GM23338 (cell line): ENCODE measurements at places on chromosomes 13 and 19. TPM values are rescaled to one million over a fixed set of nuclear protein-coding genes. Genes with fewer than 3 reads are reported as not detected.

DNA sequence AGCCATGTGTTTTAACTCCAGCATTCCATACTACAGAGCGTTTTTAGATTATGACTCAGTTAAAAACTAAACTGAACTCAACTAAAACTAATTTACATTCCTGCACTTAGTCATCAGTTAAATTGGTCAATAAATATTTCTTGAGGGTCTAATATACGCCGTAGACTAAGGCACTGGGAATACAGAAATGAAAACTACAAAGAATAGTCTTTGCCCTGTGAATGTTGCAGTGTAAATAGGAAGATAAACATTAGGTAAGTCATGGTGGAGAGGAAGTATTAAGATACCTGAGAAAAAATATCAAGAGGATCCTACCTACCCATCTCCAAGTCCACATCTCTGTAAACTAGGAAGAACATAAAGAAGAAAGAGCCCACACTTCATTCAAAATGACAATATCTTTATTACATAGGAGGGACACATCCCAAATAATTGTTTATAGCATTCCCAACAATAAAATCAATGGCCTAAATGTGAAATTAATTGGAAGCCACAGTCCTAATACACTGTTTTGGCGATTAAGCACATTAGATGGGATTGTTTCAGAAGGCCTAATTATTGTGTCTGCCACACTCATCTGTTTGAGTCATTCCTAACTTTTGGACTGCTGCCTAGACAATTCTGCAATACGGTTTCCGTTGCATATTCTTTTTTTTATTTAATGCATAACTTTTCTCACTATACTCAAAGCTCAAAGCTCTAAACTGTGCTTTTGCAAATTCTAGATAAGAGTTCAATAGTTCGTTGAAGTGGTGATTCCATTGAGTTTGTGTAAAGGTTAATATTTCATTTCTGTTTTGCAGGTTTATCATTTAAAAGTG is 52.9 kb downstream of the MBNL2 start:
- no peak overlapping the region for H3K27ac ChIP-seq
- H3K4me1 ChIP-seq: no peaks in the 10 kb centered on the region
- no peaks in the 10 kb centered on the region for H3K27me3 ChIP-seq
- H3K36me3 ChIP-seq: no peaks in the 10 kb centered on the region
- H3K4me3 ChIP-seq: no peak overlapping the region

The C5AR2 gene
- 0.28 TPM in 1 of 2 replicates, not detected in the other for total RNA-seq

DNA sequence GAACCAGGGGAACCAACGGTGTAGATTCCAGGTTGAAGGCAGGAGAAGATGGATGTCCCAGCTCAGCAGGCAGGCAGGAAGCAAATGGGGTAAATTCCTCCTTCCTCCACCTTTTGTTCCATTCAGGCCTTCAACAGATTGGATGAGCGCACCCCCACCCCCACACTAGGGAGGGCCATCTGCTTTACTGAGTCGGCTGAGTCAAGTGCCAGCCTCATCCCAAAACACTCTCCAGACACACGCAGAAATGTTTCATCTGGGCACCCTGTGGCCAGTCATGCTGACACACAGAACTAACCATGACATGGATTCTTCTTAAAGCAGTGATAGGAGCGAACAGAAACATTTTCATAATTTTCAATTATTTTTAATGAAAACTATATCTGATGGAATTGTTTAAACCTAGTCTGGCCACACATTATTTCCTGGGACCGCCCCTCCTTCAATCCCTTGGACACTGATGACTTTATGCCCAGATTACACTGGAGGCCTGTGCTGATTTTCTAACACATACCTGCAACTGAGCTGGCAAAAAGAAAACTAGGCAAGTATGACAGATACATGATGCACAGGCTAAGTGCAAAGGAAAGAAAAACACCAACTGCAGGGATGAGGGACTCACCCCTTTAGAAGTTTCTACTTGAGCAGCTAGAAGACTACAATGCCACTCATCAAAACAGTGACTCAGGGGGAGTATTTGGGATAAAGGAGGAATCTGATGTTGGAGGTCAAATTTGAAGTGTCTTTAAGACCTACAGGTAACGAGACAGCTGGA is 154.2 kb downstream of the TNFRSF19 start:
- H3K27ac ChIP-seq: no peak overlapping the region
- H3K36me3 ChIP-seq: no peaks in the 10 kb centered on the region
- DNase-seq: peak; percentile 21
- no peaks in the 10 kb centered on the region for H3K27me3 ChIP-seq
- peaks cover 7% of the 10 kb centered on the region; the same call in 1 of the 2 replicates for H3K4me1 ChIP-seq

GRCh38 chr13:73593199-73593765 is 534.5 kb downstream of the KLF5 start:
- no peak overlapping the region for H3K27ac ChIP-seq
- H3K4me1 ChIP-seq: no peaks in the 10 kb centered on the region
- H3K4me3 ChIP-seq: no peak overlapping the region
- H3K36me3 ChIP-seq: no peaks in the 10 kb centered on the region

- no peaks in the 10 kb centered on the region for H3K27me3 ChIP-seq
- DNase-seq: no peak
- H3K27ac ChIP-seq: no peak overlapping the region
- no peaks in the 10 kb centered on the region for H3K4me1 ChIP-seq
- H3K36me3 ChIP-seq: no peaks in the 10 kb centered on the region
- H3K4me3 ChIP-seq: no peak overlapping the region
Measured at GRCh38 chr19:3768015-3768747, 3.8 kb downstream of the RAX2 start.

DNA sequence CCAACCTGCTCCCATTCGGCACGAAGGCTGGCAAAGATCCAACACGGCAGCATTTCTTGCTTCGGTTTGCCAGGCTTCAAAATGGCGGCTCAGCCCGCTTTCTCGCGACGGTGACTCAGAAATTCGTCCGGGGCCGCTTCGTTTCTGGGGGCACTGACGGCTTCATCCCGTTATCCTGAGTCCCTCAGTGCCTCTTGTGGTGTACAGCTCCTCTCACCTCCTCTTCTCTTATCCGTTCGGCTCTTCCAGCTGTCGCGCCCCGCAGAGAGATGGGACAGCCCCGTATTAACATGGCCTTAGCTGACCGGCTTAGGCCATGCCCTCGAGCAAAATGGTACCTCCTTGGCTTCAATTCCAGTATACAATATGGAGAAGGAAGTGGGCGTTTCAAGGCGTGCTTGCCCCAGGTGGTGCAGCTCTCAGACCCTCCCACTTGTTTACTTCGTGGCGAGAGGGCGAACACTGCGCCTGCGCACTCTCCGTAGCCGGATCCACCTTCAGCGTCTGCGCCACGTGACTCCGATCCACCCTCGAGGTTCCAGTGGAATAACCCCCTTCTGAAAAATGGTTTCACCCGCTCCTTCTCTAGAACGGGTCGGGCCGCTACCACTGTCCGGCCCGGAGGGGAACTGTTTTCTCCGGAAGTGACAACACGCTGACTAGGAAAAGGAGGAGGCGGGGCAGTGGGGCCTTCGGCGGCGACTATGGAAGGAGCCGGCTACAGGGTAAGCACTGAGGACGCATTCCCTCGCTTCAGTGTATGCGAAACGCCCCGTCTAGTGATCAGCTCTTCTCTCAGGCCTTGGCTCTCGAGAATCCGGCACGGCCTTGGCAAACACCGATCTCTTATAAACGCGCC is at the start of the genes AKT1S1 and TBC1D17:
Gene AKT1S1, minus strand, starts transcription at position 336 of the 859 bp plus-strand sequence. CDS start 4,060 bp downstream, outside the sequence.
Gene TBC1D17, plus strand, starts transcription at position 683 of the 859 bp plus-strand sequence. Its CDS starts 22 bp downstream, at position 705.
- peak within 1 kb of the TSS; percentile 63 for H3K4me3 ChIP-seq
- peaks cover 25% of the 10 kb centered on the region for H3K36me3 ChIP-seq
- peaks cover 16% of the 10 kb centered on the region; the same call in 1 of the 2 replicates for H3K4me1 ChIP-seq
- peak within 1 kb of the TSS; percentile 99 for H3K27ac ChIP-seq
- no peaks in the 10 kb centered on the region for H3K27me3 ChIP-seq
- DNase-seq: peak; percentile 100

DNA sequence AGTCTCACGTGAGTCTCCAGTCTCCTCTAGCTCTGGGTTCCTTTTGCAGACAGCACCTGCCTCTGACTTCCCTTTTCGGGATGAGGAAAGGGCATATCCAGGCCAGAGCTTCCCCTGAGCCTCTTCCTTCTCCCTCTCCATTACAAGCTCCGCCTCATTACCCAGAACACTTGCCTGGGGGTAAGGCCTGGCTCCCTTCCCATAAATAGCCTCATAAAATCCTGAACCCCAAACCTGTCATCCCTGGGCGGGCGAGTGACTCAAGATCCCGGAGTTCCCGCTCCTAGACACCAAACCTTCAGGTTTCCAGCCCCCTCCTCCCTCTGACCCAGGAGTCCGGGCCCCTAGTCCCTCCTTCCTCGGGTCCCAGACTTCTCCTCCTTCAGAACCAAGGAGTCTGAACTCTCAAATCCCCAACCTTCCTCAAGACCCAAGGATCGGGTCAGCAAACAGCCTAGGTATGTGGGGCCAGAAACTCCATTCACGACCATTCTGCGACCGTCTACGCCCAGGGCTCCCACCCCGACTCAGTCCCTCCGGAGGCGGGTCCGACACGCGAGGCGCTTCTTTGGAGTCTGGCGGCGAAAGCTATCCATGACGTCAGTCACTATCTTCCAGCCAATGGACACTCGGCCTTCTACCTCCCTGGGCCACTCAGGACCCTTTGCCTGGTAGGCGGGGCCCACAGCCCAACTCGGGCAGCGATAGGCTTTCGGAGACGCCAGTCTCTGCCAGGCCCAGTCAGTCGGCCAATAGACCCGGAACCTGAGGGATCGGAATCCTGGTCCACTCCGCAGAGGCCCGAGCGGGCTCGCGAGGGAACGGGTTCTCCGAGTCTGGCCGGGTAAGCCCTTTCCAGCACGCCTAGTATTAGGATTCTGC is 6.5 kb upstream of the CNFN start:
- peaks cover 3% of the 10 kb centered on the region; the same call in 1 of the 2 replicates for H3K27me3 ChIP-seq
- H3K4me1 ChIP-seq: peaks cover 12% of the 10 kb centered on the region
- no peaks in the 10 kb centered on the region for H3K36me3 ChIP-seq
- peak overlapping the region; percentile 76 for H3K4me3 ChIP-seq

- H3K36me3 ChIP-seq: no peaks in the 10 kb centered on the region
- peaks cover 13% of the 10 kb centered on the region for H3K27me3 ChIP-seq
- peaks cover 7% of the 10 kb centered on the region for H3K4me1 ChIP-seq
Measured at GRCh38 chr19:12331211-12331941, 2.1 kb downstream of the ZNF563 start.

DNA sequence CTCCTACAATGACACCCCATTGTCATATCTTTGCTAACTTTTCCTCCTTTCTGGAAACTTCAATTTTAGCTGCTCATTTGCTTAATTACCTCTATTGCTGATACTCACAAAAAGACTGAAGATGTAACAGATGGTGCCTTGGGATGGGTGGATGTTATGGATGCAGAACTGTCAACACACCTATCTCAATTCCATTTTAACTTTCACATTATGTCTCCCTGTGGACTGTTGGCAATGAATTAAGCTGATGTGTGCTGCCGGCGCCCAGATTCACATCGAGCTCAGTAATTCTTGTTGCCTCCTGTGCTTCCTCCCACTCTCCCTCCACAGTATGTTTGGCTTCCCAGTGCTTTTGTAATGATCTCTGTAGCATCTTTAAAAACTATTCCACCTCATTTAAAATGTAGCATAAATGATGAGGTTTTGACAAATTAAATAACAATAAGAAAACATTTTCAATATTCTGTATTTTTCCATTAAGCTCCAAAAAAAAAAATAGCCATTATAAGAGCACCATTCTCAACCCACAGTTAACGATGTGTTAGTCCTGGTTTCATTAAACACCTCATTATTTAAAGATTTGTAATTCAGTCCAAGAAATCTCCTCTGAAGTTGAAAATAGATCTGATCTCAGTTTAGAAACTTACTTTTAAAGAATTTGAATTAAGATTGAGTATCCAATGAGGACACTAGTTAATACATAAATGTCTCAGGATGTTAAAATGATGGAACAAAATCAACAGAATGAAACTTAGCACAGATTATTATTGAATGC is 99.9 kb upstream of the FAM216B start:
- H3K4me3 ChIP-seq: no peak overlapping the region
- no peak overlapping the region for H3K27ac ChIP-seq
- no peaks in the 10 kb centered on the region for H3K27me3 ChIP-seq
- no peaks in the 10 kb centered on the region for H3K36me3 ChIP-seq
- H3K4me1 ChIP-seq: peaks cover 10% of the 10 kb centered on the region; the same call in 1 of the 2 replicates
- no peak for DNase-seq
